ENCODE measurements at places on chromosomes 5 and 9.

- DNase-seq: peak; percentile 74
These were observed 128.1 kb downstream of the ACTL7B start for GRCh38 chr9:108727580-108728111.

- no peak for DNase-seq
These were observed 5.4 kb downstream of the GDA start for GRCh38 chr9:72154468-72155285.

GRCh38 chr5:983238-983524, 25.4 kb upstream of the NKD2 start:
- no peak for DNase-seq

DNA sequence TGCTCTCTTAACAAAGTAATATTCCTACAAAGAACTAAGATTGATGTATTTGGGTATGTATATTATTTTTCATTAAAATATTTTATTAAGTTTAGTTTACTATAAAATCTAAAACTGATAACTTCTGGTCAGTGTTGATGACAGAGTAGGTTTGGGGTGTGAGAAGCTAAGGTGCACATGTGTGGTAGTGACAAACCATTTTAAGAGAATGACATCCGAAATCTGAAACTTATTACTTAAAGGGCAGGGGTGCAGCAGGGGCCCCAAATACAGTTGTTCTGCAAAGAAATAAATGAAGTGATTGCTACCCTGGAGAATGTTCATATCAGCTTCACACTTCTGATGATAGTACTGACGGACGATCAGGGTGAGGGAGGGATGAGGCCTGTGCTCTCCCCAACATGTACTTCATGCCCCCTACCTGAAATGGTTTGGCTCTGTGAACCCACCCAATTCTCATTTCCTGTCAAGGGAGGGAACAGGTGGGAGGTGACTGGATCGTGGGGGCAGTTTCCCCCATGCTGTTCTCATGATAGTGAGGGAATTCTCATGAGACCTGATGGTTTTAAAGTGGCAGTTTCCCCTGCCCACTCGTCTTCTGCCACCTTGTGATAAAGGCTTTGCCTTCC, 125.3 kb upstream of the RFX3 start:
- no peak for DNase-seq

- peak; percentile 67 for DNase-seq
These were observed 1.3 kb downstream of the MAN2A1 start for GRCh38 chr5:109690975-109691574.

- no peak for DNase-seq
These were observed 3.3 kb downstream of the RNF183 start for GRCh38 chr9:113299800-113300292.

- no peak for DNase-seq
These were observed 1584.3 kb upstream of the NUDT12 start for GRCh38 chr5:105146867-105147266.

DNA sequence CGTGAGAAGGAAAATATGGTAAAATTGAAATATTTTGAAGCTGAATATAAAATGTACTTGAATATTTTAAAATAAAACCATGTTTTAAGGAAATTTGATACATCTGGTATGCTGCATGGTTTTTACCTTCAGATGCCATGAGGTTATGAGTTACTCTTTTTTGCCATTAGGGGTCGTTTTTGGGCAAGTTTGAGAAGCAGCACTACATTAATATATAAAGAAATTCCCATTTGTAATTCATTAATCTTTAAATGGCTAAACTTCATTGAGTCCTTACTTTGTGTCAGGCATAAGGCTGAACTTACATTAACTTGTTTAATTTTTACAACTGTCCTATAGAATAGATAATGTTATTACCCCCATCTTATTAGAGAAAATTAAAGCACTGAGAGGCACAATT, 152.3 kb downstream of the KDM4C start:
- DNase-seq: no peak

GRCh38 chr5:119070578-119070827, 384 bp upstream of the DMXL1 start:
- no peak for DNase-seq

GRCh38 chr9:1522219-1522767, 472.1 kb downstream of the DMRT2 start:
- DNase-seq: no peak

GRCh38 chr5:137155261-137156000, 343.7 kb downstream of the SPOCK1 start:
- no peak for DNase-seq

DNA sequence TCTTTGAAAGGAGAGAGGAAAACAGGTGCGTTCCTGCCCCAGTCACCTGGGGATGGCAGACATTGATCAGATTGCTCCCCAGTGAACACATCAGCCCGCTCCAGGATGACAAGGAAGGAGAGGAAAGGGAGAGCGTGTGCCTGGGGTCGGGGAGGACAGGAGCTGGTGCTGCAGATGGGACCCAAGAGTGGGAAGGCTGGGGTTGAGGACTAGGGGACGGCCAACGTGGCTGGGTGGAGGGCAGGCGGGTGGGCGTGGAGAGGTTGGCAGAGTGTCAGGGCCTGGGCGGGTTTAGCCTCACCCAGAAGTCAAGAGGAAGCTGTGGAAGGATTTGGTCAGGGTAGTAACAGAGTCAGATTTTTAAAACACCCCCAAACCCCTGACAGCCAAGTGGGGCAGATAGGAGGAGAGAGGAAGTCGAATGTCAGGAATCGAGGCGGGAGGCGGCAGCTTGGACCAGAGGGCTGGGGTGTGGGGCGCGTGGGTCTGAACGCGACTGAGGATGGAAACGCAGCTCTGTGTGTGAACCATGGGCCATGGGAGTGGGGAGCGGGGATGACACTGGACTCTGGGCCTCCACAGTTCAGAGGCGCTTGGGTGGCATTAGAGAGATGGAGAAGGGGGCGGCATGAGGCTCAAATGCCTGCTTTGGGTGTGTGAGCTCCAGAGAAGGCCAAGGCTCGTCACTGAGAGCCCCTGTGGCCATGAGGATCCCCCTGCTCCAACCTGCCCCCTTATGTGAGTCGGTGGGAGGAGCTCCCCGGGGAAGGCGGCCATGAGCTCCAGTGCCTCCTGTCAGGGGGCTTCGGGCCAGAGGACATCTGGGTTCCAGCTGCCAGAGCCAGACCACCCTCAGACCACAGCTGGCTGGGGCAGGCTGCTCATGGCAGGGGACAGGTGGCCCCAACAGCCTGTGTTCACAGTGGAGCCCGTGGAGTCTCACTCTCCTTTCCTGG, 24.6 kb downstream of the LAMC3 start:
- no peak for DNase-seq

GRCh38 chr9:134307674-134308638, 18.3 kb upstream of the RXRA start:
- DNase-seq: no peak

GRCh38 chr5:139167533-139167932, 30.6 kb downstream of the SIL1 start:
- DNase-seq: no peak

GRCh38 chr5:134503088-134503936, 22.2 kb upstream of the JADE2 start:
- no peak for DNase-seq

GRCh38 chr9:85237478-85237877, 504.3 kb downstream of the AGTPBP1 start:
- DNase-seq: no peak

DNA sequence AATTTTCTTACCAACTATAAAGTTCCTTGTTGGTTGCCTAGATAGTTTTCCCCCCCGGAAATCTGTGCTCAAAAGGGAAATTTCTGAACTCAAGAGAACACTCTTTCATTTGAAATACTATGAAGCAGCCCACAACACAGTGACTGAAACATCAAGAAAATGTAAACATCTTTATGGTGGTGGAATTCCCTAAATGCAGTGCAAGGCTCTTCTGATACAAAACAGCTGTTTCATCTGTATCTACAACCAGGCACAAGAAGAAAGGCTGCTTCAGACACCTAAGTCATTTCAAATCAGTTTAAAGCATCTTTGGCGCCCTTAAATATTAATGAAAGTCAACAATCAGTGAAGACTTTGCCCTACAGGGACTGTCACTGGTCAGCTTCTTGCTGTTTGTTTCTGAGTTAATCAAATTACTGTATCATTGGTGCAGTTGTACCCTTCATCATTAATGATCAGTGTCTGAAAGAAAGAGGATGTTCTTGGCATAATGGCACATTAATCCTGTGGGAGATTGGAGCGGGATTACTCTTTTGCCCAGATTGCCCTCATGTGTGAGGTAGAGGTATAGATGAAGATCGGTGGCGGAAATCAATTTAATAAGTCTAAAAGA, 947.0 kb downstream of the NR2F1-AS1 start:
- DNase-seq: no peak

GRCh38 chr5:59190746-59191145, 607.9 kb downstream of the RAB3C start:
- DNase-seq: no peak

DNA sequence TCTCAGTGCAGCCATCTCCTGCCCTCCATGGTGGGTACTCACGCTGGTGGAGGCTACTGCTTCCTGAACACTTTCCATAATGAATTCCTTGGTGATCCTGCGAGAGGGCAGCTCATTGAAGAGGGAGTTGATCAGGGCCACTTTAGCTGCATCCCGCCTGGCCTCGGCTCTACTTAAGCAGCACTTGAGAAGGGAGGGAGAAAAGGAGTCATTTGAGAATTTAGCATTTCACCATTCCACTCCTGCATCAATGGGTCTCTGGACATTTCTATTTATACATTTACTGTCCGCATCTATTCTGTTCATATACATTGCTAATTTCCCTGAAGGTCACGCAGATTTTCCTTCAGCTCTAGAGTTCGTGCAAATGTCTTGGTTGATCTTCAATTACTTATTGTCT, 35.1 kb downstream of the LIX1 start:
- DNase-seq: no peak

GRCh38 chr9:71796100-71796767, 27.9 kb upstream of the CEMIP2 start:
- DNase-seq: no peak

DNA sequence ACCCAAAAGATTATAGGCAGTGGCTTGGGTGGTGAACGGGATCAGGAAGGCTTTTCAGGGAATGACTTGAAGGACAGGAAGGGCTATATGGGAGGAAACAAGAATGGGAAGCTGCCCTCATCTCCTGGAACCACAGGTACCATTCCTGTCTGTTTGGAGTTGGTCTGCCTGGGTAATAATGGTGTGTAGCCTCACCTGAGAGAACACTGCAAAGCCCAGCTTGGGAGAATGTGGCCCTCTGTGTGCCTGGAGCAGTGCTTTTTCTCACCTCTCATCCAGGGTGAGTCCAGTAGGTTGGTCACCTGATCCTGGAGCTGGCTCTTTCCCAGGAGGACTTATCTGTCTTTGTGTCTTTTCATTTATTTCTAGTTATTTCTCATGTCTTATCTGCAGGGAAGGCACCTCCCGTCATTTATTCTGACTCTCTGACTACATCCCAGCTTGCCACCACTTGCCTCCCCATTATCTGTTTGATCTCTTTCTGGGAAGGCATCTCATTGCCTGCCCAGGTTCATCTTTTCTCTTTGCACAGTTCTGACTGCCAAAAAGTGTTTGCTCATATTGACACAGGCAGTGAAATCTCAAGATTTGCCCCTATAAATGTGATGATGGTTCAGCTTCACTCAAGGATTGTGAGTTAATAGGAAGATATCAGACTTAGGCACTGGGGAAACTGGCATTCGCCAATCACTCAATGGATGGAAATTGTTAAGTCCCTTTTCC, 22.5 kb upstream of the OR2S2 start:
- no peak for DNase-seq

GRCh38 chr5:50547303-50547702, 106.2 kb upstream of the EMB start:
- no peak for DNase-seq

DNA sequence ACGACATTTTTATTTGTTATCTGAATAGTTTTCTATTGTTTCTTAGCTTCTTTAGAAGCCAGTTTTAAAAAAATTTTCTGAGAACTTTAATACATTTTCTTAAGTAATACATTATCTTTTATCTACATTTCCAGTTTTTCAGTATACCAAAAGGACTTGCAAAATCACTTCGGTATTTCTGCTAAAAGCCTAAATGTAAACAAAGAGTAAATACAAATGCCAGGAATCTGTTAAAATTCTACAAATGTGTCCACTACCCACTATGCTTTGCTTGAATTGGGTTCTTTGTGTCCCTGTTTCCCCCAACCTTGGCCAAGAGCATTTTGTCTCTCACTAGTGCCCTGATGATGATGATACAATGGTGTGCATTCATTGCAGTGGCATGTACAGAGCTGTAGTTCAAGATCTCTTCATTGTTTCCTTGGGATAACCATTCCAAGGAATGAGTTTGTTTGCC, 611.2 kb downstream of the NR2F1-AS1 start:
- DNase-seq: peak; percentile 18

DNA sequence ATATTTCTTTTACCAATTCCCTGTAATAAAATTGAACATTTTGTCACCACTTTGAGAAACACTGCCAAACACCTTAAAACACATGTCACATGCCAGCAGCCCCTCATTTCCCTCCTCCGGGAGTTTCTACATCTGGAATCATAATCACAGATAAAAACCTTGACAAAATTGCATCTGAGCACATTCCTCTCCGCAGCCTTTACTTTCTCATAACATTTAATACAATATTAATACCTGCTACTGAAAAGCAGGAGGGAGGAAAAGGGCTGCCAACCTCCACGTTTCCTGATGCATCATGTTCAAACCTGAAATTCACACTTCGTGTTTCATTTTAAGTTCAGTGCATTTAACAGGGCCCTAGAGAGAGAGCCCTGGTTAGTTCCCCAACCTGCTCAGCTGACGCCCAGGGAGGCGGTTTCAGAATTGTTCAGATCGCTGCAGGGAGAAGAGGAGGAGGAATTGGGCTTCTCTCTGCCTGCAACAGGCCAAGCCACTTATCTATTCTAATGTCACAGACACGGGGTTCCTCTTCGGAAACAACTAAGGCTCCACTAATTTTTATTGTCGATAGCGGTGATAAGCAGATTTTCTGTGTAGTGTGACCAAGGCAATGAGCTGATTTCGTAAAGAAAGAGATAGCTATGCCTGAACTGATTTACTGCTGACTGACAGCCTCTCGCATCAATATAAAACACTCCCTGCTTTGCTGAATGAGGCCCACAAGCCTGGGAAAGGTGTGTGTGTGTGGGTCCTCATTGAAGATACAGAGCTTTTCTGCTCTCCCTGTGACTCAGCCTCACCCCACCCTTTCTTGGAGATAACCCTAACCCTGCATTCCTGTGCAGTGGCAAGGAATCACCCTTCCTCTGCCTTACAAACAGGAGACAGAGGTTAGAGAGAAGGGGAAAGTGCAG, 4.9 kb upstream of the LHX2 start:
- DNase-seq: no peak

DNA sequence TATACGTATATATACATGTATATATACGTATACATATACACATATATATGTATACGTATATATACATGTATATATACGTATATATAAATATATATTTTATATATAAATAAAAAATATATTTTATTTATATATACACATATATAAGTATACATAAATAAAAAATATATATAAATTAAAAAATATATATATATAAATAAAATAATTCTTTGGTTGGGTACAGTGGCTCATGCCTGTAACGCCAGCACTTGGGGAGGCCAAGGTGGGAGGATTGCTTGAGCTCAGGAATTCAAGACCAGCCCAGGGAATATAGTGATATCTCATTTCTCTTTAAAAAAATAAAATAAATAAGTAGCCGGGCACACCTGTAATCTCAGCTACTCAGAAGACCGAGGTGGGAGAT, 155.0 kb downstream of the CDC42SE2 start:
- DNase-seq: no peak

- DNase-seq: no peak
These were observed 208.0 kb downstream of the CHSY3 start for GRCh38 chr5:130112246-130112645.
